Kidney capillary endothelial cell (primary cell): ENCODE measurements at places on chromosomes 16 and 17.
A peak's percentile ranks its signal among the peaks of the same experiment; 100 is the strongest.

DNA sequence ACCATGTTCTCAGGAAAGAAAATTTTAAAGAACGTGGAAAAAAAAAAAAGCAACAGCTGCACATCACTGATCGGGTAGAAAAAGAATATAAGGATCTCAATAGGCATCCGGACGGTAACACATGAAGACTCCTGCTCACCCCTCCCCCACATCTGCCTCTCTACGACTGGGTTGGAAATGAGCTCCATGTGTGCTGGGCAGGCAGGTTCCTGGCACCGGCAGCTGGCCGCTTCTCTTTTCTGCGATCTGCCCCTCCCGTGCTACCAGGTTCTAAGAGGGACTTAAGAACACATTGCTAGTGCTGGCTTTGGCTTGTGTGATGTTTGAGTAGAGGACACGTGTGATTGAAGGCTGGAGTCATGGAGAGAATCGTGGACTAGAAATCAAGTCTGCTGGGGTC, 115.5 kb downstream of the AATF start:
- no peak for DNase-seq

DNA sequence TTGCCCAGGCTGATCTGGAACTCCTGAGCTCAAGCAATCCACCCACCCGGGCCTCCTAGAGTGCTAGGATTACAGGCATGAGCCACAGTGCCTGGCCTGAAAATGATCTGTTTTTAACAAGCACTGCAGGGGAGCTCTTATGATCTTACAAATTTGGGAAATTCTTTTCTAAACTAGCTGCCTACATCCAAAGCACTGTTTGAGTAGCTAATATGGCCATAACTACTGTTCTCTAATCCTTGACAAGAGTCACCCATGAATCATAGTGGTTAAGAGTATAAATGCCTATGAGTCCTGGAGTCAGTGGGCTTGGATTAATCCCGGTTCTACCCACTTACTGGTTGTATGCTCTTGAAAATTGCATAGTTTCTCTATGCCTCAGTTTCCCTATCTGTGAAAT, 1.4 kb upstream of the CPPED1 start:
- DNase-seq: no peak

- DNase-seq: no peak
Observed at GRCh38 chr17:13199425-13199824, 181.6 kb upstream of the ELAC2 start.

GRCh38 chr17:18194804-18195203, 11.2 kb downstream of the ALKBH5 start:
- no peak for DNase-seq

DNA sequence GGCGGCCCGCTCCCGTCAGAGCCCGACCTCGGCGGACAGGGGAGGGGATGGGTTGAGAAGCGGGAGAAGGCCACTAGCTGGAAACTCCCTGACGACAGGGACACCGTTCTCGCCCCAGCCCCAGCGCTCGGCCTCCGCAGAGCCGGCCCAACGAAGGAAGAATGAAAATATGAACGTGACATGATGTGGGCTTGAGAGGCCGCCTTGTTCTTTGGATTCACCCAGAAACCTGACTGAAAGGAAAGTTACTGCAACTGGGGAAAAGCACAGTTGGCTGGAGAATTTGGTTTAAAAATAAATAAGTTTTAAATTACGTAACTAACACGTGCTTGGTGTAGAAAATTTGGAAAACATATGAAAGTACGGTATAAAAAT, 21.1 kb downstream of the NPTX1 start:
- DNase-seq: no peak

- peak; percentile 75 for DNase-seq
Observed at GRCh38 chr17:2049333-2050299, 5.3 kb upstream of the HIC1 start.

DNA sequence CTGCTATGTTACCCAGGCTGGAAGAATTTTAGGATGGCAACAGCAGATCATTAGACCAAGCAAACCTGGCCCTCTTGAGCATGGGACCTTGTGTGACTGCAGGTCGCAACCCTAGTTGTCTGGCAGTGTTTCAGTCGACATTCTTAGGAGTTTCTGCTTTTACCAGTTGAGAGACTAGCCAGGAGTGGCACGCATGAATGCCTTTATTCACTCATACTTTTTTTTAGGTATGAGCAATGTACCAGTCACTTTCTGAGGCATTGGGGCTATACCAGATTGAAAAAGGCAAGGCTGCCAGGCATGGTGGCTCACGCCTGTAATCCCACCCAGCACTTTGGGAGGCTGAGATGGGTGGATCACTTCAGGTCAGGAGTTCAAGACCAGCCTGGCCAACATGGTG, 28.2 kb upstream of the HAS3 start:
- DNase-seq: no peak

DNA sequence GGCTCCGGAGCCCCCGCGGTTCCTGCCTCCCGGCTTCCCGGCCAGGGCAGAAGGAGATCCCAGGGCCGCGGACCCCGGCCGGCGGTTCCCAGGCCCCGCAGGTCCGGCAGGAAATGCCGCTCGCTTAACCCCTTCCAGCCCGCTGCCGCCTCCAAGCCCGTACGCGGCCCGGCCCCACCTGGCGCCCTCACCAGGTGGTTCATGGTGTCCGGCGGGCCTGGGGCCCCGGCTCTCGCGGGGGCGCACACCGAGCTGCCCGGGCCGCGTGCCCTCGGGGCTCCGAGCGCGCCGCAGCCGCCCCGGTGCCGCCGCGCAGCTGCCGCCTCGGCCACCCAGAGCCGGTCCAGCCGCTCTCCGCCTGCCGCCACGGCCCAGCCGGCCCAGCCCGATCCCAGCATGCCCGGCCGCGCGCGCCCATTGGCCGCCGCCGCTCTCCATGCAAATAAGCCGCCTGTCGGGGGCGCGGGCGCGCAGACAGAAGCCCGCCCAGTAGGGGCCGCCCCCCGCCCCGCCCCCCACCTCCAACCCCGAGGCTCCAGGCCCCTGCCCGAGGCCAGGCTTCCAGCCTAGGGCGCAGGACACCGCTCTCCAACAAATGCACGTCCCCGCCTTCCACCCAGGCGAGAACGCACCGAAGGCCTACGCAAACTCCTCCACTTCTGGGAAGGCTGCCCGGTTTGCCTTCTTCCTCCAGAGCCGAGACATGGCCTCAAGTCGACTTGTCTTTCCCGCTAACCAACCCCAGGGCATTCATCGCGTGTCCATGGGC, at the start of gene BCAR1:
TSS of gene BCAR1 (minus strand) at position 345 of the 769 bp plus-strand sequence. CDS start at position 203, 142 bp downstream.
- DNase-seq: no peak

DNA sequence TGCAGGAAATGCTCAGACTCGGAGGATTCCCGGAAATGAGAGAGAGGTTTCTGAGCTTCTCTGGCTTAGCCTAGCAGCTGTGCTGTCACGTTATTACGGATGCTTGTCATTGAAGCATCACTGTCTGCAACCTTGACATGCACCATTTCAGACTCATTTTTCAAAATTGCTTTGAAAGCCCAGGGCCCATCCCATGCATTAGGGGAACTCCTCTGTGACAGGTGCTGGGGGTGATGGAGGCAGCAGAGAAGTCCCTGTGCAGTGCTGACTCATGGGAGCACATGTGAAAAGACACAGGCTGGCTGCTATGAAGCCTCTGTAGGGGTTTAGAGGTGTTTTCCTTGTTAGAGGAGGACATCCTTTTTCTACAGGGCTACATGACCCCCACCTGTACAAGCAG, 214.0 kb upstream of the MPHOSPH6 start:
- no peak for DNase-seq

- DNase-seq: peak; percentile 37
Observed at GRCh38 chr17:47698749-47699535, 5.0 kb downstream of the TBKBP1 start.
